ENCODE measurements at places on chromosomes 4 and X. TPM values are rescaled to one million over a fixed set of nuclear protein-coding genes. Genes with fewer than 3 reads are reported as not detected.
A peak's percentile ranks its signal among the peaks of the same experiment; 100 is the strongest.

Gene PROM1
- total RNA-seq: not detected

GRCh38 chr4:74501579-74501978, 56.6 kb downstream of the AREG start:
- H3K27me3 ChIP-seq: no peaks in the 10 kb centered on the region
- H3K4me1 ChIP-seq: peaks cover 49% of the 10 kb centered on the region
- H3K4me3 ChIP-seq: no peak overlapping the region
- H3K27ac ChIP-seq: peak overlapping the region; percentile 57

Gene RAI2
- total RNA-seq: 0.66 TPM

Gene RAB39B
- total RNA-seq: not detected

- no peak overlapping the region for H3K4me3 ChIP-seq
- no peaks in the 10 kb centered on the region for H3K36me3 ChIP-seq
- DNase-seq: peak; percentile 73
- peak overlapping the region; percentile 31 for H3K27ac ChIP-seq
- H3K27me3 ChIP-seq: no peaks in the 10 kb centered on the region
Observed at GRCh38 chr4:48665555-48666186, 114.4 kb downstream of the FRYL start.

Gene PDZD4
- total RNA-seq: 0.63 TPM

DNA sequence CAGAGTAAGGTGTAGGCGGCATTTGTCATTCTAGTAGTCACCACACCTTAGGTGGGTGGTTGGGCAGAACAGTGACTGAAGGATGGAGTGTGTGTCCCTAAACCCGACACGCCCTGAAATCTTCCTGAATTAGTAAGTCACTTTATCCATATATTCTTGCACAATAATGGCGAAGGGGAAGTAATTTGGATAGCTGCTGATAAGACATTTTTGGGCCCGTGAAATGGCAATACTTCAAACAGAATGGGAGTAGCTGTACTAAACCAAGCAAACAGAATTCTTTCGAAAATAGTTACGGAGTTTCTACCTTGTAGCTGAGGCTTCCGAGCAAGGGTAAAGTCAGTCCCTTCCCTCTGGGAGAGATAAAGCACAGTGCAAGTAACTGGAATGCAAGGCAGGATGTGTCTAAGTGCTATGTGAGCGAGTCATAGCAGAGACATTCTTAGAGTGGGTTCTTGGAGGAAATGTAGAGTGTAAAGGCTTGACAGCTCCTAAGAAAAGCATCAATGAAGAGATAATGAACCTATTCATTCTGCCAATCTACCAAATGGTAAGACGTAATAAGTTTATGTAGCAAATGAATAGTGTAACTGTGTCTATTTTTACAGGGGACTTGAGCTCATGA, 72.8 kb downstream of the CLCN5 start:
- no peaks in the 10 kb centered on the region for H3K36me3 ChIP-seq
- H3K27ac ChIP-seq: peak overlapping the region; percentile 62
- H3K4me1 ChIP-seq: peaks cover 27% of the 10 kb centered on the region
- peak; percentile 66 for DNase-seq
- H3K4me3 ChIP-seq: peak overlapping the region; percentile 30
